ENCODE measurements at places on chromosomes 16 and 17. TPM values are rescaled to one million over a fixed set of nuclear protein-coding genes. Genes with fewer than 3 reads are reported as not detected.

ATP2A1 gene
- total RNA-seq: 1.4 TPM

GRCh38 chr17:17966399-17966798 is 5.8 kb downstream of the TOM1L2 start:
- DNase-seq: no peak

- DNase-seq: no peak
These were observed 16.1 kb downstream of the TEKT5 start for GRCh38 chr16:10678655-10679054.

GRCh38 chr17:2946144-2946543 is 117.3 kb downstream of the OR1D5 start:
- DNase-seq: no peak

- DNase-seq: no peak
These were observed 331.9 kb downstream of the FOXL1 start for GRCh38 chr16:86910161-86910769.

- no peak for DNase-seq
These were observed 5.3 kb downstream of the OSGIN1 start for GRCh38 chr16:83958137-83958845.

DNA sequence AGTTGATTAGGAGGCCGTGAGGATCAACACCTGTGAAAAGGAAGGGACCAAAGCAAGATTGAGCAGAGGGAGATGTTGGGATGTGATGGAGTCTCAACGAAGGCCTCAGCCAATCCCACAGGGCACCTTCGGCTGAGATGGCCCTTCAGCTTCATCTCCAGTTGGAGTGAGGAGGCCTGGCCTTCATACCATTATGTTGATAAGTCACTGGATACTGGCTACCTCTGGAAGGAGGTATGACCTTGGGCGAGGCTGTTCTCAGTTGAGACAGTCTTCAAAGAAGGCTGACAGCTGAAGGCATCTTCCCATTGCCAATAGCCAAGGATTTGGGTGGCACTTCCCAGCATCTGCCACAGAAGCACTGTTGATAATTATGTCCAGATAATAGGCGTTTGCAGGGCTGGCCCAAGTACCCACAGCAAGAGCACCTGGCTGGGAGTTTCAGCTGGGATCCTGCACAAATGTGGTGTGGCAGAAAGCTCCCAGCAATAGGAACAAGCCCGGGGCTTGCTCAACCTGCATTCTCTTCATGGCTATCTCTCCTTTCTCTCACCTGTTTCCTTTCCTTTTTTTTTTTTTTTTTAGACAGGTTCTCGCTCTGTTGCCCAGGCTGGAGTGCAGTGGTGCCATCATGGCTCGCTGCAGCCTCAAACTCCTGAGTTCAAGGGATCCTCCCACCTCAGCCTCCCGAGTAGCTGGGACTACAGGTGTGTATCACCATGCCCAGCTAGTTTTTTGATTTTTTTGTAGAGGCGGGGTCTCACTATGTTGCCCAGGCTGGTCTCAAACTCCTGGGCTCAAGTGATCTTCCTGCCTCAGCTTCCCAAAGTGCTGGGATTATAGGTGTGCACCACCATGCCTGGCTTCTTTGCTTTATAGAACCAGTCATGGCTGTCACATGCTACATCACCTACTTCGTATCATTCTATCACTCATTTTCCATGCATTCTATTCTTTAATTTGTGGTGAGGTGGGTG is 18.2 kb upstream of the MAP3K14 start:
- peak; percentile 6 for DNase-seq

- no peak for DNase-seq
These were observed 4.3 kb downstream of the ABI3 start for GRCh38 chr17:49214676-49215360.

- no peak for DNase-seq
These were observed 112.8 kb downstream of the ZNF778 start for GRCh38 chr16:89330177-89330856.

GRCh38 chr17:52106638-52107261 is 51.8 kb downstream of the CA10 start:
- DNase-seq: peak; percentile 60

DNA sequence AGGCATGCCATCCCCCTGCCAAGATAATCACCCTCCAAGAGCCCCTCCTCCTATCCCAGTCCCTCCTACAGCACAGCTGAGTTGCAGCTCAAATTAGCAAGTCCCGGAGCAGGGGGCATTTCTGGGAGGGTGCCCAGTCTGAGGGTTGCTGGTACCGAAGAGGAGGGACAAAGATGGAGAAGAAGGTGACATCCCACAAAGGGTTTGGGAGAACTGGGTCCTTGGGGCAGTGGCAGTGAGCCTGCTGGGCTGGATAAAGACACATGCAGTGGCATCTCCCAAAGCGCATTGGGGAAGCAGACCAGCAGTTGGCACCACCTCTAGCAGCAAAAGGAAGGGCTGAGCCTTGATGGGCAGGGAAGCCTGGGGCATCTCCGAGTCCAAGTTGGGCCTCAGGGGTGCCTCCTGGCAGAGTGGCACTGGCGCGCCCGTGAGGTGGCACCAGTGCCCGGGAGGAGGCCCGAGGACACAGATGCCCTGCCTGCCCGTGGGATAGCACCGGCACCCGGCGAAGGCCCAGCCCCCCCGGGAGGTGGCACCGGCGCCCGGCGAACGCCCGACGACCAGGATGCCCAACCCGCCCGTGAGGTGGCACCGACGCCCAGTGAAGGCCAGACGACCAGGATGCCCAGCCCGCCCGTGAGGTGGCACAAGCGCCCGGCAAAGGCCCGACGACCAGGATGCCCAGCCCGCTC is 622 bp downstream of the TOM1L2 start:
- DNase-seq: peak; percentile 37

Data from ovary (tissue), 10 donors.